ENCODE measurements at places on chromosomes 6 and 20.

DNA sequence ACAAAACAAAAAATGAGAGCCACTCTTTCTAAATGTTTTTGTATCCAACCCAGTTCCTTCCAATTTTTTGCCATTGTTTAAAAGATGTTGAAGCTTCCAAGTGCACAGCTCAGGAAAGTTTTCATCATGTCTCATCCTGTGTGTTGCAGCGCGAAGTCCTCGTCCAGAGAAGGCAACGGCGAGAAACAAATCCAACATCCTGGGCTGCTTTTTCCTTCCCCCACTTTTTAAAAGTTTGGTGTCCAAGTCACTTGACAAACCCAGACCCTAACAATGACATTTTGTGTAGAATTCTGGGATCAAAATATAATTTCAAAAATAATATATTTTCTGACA is 92.3 kb downstream of the ANKRD60 start:
- no peak for DNase-seq

DNA sequence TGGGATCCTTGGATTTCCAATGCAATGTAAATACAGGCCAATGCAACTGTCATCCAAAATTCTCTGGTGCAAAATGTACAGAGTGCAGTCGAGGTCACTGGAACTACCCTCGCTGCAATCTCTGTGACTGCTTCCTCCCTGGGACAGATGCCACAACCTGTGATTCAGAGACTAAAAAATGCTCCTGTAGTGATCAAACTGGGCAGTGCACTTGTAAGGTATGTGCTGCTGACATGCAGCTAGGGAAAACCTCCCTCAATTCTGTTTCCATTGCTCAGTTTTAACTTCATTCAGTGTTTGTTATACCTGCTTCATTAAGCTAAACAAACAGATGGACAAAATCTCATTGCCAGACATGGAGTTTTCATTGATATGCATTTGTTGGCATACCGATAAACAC is 397.1 kb downstream of the ARHGAP18 start:
- peak; percentile 42 for DNase-seq

DNA sequence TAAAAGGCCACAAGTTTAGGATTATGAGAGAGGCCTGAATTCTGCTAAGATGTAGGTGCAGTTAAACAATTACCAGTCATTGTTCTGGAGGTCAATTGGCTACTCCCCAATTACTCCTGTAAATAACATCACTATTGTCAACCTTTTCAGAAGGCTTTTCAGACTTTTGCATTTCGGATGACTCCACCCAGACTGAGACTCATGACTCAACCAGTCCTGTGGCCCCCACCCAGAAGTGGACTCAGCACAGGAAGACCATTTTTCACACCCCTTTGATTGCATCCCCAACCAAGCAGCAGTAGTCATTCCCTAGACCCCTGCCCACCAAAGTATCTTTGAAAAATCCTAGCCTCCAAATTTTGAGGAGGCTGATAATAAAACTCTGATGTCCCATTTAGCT is 139.3 kb upstream of the SLC22A16 start:
- DNase-seq: no peak

DNA sequence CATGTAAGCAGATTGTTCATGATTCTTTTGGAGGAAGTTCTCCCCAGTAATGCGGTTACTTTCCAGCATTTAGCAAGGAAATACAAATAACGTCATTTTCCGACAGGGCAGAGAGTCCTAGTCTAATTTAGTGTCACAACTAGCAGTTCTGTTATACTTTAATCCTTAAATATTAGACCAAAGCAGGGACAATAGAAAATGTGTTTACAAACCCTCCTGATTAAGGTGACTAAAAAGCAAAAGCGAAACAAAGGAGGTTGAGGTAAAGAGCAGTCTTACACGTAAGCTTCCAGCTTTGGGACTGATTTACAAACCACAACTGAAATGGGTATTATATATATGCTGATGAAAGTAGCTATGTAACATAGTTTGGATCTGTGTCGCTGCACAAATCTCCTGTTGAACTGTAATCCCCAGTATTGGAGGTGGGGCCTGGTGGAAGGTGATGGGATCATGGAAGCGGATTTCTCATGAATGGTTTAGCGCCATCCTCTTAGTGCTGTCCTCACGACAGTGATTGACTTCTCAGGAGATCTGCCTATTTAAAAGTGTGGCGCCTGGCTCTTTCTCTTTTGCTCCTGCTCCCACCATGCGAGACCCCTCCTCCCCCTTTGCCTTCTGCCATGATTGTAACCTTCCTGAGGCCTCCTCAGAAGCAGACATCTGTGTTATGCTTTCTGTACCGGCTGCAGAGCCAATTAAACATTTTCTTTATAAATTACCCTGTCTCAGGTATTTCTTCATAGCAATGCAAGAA is 81.9 kb downstream of the PLCB1 start:
- no peak for DNase-seq

DNA sequence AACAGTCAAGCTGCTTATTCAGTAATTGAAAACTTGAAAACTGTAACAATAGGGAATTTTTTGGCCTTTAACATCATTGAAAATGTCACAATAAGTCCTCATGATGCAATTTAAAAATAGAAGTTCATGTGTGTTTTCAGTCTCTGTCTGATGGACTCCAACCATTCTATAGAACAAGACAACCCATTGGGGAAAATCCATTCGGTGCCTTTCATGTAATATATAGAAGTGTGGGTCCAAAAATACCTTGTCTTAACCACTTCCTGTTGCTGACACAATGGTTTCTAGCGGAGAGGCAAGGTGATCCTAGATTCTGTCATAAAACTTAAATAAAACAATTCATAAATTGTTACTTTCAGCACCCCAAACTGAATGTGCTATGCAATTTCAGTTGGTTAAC is 1131.3 kb upstream of the MAP3K7 start:
- no peak for DNase-seq

- DNase-seq: no peak
Measured at GRCh38 chr6:15017261-15017660, 228.6 kb upstream of the JARID2 start.

- DNase-seq: no peak
Measured at GRCh38 chr6:91137286-91137685, 550.4 kb upstream of the MAP3K7 start.

- no peak for DNase-seq
Measured at GRCh38 chr6:113411011-113411410, 446.1 kb upstream of the MARCKS start.

- peak; percentile 52 for DNase-seq
Measured at GRCh38 chr20:45433316-45433715, 17.4 kb downstream of the PIGT start.

GRCh38 chr6:89032599-89032998 is 48.0 kb upstream of the PNRC1 start:
- no peak for DNase-seq

DNA sequence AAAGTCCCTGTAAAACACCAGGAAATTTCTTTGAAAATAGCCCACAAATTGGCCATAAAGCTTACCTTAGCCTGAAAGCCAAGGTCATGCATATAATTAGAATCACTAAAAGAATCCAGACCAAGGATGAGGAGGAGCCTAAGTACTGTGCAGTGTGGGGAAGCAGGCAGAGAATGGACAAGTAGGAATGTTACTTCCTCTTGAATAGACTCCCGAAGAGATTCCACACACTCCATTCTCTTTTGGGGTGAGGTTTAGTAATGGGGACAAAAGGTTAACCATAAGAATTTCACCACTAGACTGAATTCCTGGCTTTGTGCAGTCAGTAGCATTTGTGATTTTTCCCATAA is 27.5 kb upstream of the MARCKS start:
- DNase-seq: peak; percentile 20

- DNase-seq: no peak
Measured at GRCh38 chr6:70412252-70413113, 825 bp upstream of the FAM135A start.

DNA sequence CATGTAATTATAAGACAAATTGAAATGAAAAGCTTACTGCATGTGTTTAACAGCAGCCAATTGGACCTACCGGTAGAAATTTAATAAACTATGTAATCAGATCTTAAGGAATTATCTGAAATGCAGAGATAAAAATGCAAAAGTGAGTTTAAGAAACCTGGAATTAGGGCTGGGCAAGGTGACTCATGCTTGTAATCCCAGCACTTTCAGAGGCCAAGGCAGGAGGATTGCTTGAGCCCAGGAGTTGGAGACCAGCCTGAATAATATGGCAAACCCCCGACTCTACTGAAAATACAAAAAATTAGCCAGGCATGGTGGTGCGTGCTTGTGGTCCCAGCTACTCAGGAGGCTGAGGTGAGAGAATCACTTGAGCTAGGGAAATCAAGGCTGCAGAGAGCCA is 74.1 kb downstream of the HFE start:
- DNase-seq: no peak

DNA sequence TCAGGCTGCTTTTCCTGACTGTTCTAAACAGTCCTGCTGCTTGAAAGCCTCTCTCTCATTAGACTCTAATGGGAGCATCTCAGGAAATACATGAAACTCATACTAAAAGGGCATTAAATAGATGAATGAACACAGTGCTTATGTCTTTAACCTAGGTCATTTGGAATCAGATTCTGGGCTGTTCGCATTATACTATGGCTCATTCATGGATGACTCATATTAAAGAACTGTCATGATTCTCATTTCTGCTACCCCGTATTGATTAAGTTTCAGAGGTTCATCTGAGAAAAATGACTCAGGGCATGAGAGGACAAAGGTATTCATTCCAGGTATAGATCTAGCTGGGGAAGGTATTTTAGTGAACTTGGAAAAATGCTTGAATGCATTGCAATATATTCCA is 335.5 kb downstream of the GJA1 start:
- DNase-seq: no peak

- DNase-seq: no peak
Measured at GRCh38 chr6:112118034-112118433, 30.6 kb downstream of the FAM229B start.

GRCh38 chr6:127182501-127182900 is 64.0 kb downstream of the RSPO3 start:
- no peak for DNase-seq

- no peak for DNase-seq
Measured at GRCh38 chr20:50957276-50957675, 1.1 kb downstream of the DPM1 start.

- no peak for DNase-seq
Measured at GRCh38 chr20:51132279-51132678, 109.4 kb upstream of the KCNG1 start.

DNA sequence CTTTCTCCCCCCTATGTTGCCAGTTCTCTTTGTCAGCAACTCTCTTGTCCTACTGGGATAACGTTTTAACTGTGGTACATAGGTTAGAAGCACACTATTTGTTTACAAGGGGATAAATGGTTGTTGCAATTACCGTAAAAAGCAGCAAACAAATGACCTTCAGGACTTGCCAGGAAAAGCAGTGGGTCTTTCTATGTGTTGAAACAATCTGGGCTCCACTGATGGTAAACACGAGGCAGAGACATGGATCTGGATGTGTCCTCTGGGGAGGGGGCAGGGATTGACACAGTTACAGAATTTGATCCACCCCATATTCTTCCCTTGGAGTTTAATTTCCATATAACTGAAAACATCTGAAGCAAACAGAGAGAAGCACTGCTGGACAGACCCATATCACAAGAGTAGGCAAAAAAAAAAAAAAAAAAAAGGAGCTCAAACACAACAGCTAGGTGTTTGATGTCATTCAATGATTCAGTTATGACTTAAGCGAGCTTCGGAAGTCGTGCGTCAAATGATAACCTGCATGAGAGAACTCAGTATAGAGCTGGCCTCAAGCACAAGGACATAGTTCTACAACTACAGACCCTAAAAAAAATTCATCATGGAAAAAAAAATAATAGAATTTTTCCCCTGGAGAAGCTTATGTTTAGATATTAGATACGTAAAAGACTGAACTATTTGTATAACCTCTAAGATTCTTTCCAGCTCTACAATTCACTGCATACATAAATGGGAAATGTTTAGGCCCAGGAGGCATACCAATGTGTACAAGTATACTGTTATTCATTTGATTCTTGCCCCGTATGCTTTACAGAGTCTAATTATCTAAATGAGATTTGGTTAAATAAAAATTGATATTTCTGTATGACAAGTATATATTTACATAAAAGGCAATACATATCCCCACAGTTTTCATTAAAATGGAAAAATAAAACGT is 127.7 kb downstream of the ALDH8A1 start:
- no peak for DNase-seq

- DNase-seq: no peak
Measured at GRCh38 chr6:110355727-110356126, 2.4 kb downstream of the METTL24 start.

DNA sequence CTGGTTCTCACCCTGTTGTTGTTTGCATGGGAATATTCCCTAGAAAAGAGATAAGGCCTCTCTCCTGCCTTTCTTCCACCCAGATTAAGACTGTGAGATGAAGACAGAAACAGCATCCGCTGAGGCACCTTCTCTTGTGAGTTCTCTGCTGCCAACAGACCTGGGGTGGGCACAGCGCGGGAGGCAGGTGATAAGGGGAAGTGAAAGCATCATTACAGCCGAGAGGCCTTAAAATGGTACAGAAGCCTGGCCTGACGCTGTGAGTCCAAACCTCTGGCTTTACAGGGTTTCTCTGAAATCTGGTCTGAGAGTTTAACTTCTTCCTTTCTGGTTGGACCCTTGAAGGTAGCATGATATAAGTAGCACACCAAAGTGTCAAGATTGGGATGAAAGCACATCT is 21.0 kb upstream of the IYD start:
- no peak for DNase-seq

DNA sequence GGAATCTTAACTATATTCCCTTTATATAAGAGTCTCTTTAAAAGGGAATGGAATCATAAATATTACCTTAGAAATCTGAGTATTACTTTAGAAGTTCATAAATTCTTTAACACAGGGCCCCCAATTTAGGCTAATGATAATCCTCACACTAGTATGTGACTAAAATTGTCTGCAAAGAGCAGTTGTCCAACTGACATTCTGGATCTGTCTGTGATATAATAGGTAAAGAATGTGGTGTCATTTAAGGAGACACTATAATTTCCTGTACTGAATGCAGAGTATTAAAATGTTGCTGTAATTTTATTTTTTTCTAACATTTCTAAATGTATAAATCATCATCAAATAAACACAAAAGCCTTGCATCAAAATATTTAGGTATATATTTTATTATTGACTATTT is 128.5 kb upstream of the DST start:
- no peak for DNase-seq

GRCh38 chr6:101294676-101295075 is 98.8 kb upstream of the GRIK2 start:
- DNase-seq: peak; percentile 33

- DNase-seq: no peak
Measured at GRCh38 chr20:44064501-44065400, 122.2 kb downstream of the JPH2 start.

- DNase-seq: no peak
Measured at GRCh38 chr6:134190883-134191282, 127.0 kb downstream of the SGK1 start.

GRCh38 chr20:17966432-17967310 is 1.9 kb downstream of the SNX5 start:
- DNase-seq: no peak

GRCh38 chr20:44104798-44105517 is 82.0 kb downstream of the JPH2 start:
- DNase-seq: peak; percentile 89

DNA sequence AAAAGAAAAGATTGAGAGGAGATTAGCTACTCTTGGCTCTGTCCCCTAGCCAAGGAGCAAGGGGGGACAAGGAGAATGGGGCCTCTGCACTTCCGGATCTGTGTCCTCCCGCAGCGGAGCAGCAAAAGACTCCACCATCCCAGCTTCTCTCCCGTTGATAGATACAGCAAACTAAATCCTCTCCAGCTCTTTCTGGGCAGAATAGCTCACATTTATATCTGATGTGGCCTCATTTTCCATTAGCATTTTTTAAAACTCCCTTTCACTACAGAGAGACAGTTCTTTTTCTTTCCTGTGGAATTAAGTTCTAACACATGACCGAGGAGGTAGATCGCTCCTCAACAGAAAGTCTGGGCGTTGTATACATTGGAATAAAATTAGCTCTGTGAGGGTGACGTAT is 260.9 kb upstream of the SOX4 start:
- DNase-seq: no peak

Data from NCI-H226 (cell line).